ENCODE measurements at places on chromosomes 3 and 15.

GRCh38 chr3:57729334-57730045 is 26.6 kb upstream of the SLMAP start:
- DNase-seq, result no peak
- no peaks in the 10 kb centered on the region for H3K27me3 ChIP-seq
- no peaks in the 10 kb centered on the region for H3K4me1 ChIP-seq
- peaks cover 3% of the 10 kb centered on the region for H3K36me3 ChIP-seq

DNA sequence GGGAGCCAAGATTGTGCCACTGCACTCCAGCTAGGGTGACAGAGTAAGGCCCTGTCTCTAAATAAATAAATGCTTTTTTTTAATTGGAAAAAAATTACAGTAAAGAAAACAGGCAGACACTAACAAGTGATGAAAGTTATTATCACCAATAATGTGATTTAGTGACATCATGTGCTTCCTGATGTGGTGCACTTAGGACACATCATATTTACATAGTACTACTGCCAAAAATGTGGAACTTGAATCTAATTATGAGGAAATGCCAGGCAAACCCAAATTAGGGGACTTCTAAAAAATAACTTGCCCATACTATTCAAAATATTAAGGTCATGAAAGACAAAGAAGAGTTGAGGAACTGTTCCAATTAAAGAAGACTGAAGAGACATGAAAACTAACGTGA is 30.8 kb downstream of the MAP4 start:
- H3K4me1 ChIP-seq, result peaks cover 15% of the 10 kb centered on the region
- H3K27ac ChIP-seq, result no peak overlapping the region
- DNase-seq, result no peak
- H3K36me3 ChIP-seq, result peaks cover 4% of the 10 kb centered on the region
- no peak overlapping the region for H3K4me3 ChIP-seq
- no peaks in the 10 kb centered on the region for H3K27me3 ChIP-seq

DNA sequence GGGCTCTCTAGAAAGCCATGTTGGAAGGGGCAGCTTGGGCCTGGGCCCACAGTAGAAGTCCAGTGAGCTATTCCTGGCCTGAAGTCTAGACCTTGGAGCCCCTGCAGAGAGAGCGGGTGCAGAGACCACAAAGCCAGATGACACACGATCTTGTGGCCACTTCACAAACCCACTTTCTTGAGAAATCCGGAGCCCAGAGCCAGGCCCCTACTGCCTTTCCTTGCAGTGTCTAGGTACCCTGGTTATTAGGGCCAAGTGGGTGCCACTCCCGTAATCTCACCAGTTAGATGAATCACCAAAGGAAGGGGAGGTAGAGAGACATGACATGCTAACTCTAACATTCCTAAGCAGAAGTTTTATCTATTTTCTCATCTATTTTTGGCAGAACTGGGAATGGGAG is 72.5 kb upstream of the ADAMTSL3 start:
- no peaks in the 10 kb centered on the region for H3K36me3 ChIP-seq
- peak overlapping the region; percentile 15 for H3K4me3 ChIP-seq
- H3K4me1 ChIP-seq, result no peaks in the 10 kb centered on the region
- DNase-seq, result no peak
- no peak overlapping the region for H3K27ac ChIP-seq
- H3K27me3 ChIP-seq, result peaks cover 2% of the 10 kb centered on the region

DNA sequence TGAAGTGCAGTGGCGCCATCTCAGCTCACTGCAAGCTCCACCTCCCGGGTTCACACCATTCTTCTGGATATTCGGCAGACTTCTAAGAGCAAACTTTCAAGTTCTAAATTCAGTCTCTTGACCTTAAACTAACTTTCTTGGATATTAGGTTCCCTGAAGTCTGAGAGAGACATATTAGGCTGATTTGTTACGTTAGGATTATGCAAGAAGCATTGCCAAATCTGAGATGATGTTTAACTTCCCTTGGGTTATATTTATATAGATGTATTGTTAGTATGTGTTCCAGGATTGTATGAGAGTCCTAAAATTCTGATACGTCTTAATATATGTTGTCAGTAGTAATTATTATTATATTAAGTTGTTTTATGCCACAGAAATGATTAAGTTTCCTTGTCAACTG is 80.1 kb downstream of the SLC6A1 start:
- DNase-seq, result no peak
- no peak overlapping the region for H3K4me3 ChIP-seq
- H3K4me1 ChIP-seq, result no peaks in the 10 kb centered on the region
- H3K27ac ChIP-seq, result no peak overlapping the region
- H3K36me3 ChIP-seq, result no peaks in the 10 kb centered on the region

DNA sequence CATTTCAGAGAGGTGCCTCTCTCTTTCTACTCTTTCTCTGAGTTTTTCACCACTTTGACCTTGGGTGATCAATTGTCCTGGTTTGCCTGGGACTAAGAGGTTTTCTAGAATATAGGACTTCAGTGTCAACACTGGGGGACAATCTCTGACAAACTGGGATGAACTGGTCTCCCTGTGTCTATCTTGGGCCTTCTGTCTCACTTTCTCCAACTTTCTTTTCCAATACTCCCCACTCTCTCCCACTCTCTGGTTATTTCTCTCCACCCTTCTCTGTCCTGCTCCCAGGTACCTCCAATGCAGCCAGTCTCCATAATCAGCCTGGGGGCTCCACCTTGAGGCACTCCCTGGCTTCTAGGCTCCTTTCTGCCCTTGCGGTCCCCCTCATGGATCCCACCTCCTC is 4.7 kb upstream of the ITGA11 start:
- peaks cover 5% of the 10 kb centered on the region for H3K36me3 ChIP-seq
- H3K4me3 ChIP-seq, result no peak overlapping the region
- peaks cover 80% of the 10 kb centered on the region for H3K27me3 ChIP-seq

DNA sequence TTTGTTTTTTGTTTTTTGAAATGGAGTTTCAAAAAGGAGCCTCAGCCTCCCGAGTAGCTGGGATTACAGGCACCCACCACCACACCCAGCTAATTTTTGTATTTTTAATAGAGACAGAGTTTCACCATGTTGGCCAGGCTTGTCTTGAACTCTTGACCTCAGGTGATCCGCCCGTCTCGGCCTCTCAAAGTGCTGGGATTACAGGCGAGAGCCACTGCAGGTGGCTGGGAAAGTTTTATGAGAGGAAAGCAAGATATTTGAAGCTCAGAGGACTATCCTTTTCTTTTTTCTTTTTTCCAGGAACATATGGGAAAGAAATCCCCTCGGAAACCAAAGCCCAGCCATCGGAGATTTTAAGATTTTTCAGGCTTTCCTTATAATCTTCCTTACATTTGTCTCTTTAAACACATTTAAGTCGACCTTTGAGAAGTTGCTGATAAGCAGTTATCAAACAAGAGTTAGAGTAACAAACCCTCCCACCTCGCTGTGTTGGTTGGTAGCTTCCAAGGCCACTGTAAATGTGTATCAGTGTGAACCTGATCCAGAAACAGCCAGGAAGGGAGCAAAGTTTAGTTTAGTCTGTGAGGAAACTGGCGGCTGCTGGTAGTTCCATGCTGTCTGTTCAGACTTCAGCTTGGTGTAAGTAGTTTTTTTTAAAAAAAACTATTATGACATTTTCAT is 34.5 kb upstream of the MAP3K13 start:
- H3K27ac ChIP-seq, result no peak overlapping the region
- no peak overlapping the region for H3K4me3 ChIP-seq
- no peak for DNase-seq
- H3K27me3 ChIP-seq, result no peaks in the 10 kb centered on the region
- H3K4me1 ChIP-seq, result peaks cover 2% of the 10 kb centered on the region

GRCh38 chr3:6551165-6551564 is 309.8 kb upstream of the GRM7 start:
- no peaks in the 10 kb centered on the region for H3K4me1 ChIP-seq
- no peak overlapping the region for H3K27ac ChIP-seq
- no peaks in the 10 kb centered on the region for H3K36me3 ChIP-seq
- no peak for DNase-seq

- DNase-seq, result no peak
- H3K4me1 ChIP-seq, result peaks cover 4% of the 10 kb centered on the region
- H3K36me3 ChIP-seq, result peaks cover under 1% of the 10 kb centered on the region
- peaks cover 36% of the 10 kb centered on the region for H3K27me3 ChIP-seq
- H3K27ac ChIP-seq, result no peak overlapping the region
These were observed 4.7 kb upstream of the THSD4 start for GRCh38 chr15:71110405-71111180.

- no peak overlapping the region for H3K27ac ChIP-seq
- H3K27me3 ChIP-seq, result no peaks in the 10 kb centered on the region
- peaks cover 12% of the 10 kb centered on the region for H3K36me3 ChIP-seq
These were observed 12.8 kb downstream of the ARMC8 start for GRCh38 chr3:138199851-138200250.

- no peak overlapping the region for H3K27ac ChIP-seq
- H3K36me3 ChIP-seq, result peaks cover 6% of the 10 kb centered on the region
- H3K27me3 ChIP-seq, result peaks cover 86% of the 10 kb centered on the region
These were observed 33.3 kb upstream of the VPS33B start for GRCh38 chr15:91055548-91056331.
